NCI-H146 (cell line): ENCODE measurements at places on chromosomes 1 and 21.

GRCh38 chr1:9289711-9290485, 2.8 kb upstream of the SPSB1 start:
- DNase-seq: no peak

GRCh38 chr1:83857103-83857502, 141.8 kb downstream of the TTLL7 start:
- no peak for DNase-seq

DNA sequence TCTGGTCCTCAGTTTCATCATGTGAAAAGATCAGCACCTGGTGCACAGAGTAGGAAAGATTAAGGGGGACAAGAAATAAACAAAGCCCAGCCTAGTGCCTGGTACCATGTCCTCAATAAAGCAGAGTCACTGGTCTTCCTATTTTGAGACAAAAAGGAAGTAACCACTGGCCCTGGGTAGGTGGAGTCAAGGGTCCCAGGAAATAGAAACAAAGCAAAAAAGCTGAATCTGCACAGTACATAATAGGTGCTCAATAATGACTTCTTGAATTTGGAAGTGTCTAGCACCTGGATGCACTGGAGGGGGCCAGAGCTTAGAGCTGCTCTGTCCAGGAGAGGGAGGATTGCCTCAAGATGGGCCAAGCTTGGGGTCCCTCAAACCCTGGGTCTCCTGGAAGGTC, 1.9 kb upstream of the EPHB2 start:
- no peak for DNase-seq

DNA sequence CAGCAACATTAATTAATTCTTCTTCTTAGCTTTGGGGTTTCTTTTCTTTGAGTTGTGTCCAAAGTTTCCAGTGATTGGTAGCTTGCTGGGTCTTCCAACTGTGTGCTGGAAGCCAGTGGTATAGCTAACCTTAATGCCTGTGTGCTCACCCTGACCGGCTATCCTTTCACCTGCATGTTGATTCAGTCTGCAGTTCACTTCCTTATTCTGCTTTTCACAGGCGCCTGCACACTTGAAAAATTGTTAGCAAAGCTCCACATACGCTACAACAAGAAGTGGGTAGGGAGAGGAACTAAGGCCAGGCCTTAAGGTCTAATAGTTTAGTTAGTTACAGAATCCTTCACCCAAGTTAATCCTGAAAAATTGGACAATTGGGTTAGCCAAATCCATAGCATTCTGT, 35.7 kb downstream of the NCF2 start:
- DNase-seq: no peak

- DNase-seq: no peak
Observed at GRCh38 chr1:224425279-224425884, 9.2 kb downstream of the WDR26 start.
